ENCODE measurements at places on chromosomes 5 and 9.

- no peak for DNase-seq
These were observed 271.2 kb downstream of the RASEF start for GRCh38 chr9:82791692-82792091.

GRCh38 chr9:6923086-6923485 is 165.3 kb downstream of the KDM4C start:
- no peak for DNase-seq

- no peak for DNase-seq
These were observed 29.3 kb downstream of the PRRC2B start for GRCh38 chr9:131423171-131423581.

DNA sequence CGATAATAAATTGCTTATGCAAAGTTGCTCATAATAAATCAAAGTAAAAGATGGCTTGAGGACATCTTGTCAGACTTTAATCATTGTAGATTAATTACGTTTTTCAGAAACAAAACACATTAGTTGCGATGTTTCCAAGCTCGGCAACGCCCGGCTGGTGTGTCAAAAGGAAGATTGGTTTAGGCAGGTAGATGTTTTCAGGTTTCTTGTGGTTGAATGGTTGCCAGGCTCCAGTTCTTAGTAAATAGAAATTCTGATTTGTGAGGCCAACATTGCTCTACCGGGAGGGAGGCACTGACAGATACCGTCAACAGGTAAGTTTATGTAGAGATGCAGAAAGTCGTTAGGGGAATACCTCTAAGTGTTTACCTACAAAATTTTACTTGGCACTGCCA is 280.3 kb downstream of the NPR3 start:
- DNase-seq, result no peak

- DNase-seq, result no peak
These were observed 30.7 kb downstream of the SPIN1 start for GRCh38 chr9:88418715-88419540.

DNA sequence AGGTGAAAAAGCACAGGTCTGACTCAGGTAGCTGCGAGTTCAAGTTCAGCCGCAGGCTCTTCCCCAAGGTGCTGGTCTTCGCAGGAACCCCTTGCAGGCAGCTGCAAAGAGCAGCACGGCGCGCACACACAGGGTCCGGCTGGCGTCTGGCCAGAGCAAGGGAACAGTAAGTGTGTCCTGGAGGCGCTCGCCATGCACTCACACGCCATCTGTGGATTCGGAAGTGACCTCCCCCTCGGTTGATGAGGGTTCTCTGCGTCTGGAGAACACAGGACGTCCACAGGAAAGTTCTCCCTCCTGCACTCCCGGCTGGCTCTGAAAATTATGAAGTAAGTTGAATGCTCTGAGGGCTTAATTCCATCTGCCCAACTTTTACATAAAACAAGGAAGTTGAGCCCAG is 14.0 kb upstream of the EGFL7 start:
- DNase-seq, result no peak

DNA sequence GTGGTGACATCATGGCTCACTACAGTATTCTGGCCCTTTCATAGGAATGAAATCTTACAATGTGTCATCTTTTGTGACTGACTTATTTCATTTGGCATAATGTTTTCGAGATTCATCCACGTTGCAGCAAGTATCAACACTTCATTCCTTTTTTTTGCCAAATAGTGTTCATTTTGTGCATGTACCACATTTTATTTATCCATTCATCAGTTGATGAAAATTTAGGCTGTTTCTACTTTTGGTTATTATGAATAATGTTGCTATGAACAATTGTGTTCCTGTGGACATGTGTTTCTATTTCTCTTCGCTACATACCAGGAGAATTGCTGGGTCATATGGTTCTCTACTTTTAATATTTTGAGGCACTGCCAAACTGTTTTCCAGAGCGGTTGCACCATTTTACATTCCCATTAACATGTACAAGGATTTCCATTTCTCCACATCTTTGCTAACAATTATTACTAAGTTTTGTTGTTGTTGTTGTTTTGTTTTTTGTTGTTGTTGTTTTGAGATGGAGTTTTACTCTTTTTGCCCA is 43.5 kb downstream of the RMI1 start:
- no peak for DNase-seq

DNA sequence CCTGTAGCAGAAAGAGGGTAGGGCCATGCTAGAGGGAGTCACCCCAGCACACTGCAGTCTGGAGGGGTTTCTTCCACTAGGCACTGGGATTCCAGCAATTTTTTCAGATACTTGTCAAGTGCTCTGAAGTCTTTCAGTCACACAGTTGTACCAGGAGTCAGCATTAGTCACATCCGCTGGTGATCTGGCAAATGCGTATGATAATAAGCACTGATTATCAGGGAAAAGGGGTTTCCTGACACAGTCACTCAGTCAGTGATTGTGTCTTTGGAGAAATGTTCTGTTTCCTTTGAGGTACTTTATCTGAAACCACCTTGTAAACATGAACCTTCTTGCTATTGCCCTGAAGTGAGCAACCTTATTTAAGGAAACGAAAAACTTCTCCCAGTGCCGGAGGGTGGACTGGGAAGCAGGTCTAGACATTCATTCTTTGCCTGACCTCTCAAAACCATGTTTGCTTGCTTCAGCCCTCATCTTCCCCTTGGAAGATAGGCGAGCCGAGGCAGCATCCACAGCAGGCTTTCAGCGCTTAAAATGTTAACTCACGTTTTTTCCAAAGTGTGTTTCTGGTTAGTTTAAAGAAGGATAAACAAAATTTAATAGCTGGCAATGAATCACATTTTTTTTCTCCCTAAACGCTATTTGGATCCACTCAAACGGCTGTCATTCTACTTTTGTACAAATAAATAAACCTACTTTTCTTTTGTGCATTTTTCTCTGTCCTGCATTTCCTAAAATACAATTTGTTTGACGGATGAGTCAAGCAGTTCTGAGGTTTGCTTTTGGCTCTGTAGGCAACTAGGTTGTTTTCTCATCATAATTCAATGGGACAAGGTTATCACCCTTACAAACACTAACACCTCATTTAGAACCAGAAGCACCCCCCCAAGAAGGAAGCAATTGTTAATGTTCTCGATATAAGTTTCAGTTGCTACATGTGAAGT is 77.7 kb downstream of the FOXD1 start:
- peak; percentile 33 for DNase-seq

GRCh38 chr9:19298436-19299000 is 68.0 kb downstream of the DENND4C start:
- no peak for DNase-seq

DNA sequence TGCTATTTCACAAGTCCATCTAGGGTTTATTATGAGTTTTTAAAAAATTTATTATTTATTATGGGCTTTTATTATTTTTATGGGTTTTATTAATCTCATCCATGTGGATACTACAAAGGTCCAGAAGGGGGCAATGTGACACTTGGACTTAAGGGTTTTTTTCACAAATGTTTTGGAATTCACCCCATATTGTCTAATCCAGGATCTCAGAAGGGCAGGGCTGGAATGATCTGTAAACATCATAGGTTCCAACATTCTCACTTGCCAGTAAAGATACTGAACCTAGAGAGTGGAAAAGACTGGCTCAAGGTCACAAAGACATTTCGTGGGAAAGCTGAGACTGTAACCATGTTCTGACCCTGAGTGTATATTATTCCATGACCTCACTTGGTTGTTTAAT is 35.6 kb downstream of the NIM1K start:
- DNase-seq, result peak; percentile 31

- no peak for DNase-seq
These were observed 8.9 kb downstream of the ARAP3 start for GRCh38 chr5:141672841-141673813.

- no peak for DNase-seq
These were observed 206.3 kb downstream of the IRX1 start for GRCh38 chr5:3801967-3802366.

- no peak for DNase-seq
These were observed 515.2 kb upstream of the ZNF608 start for GRCh38 chr5:125261505-125262250.

- DNase-seq, result no peak
These were observed 69.8 kb upstream of the PRR16 start for GRCh38 chr5:120394259-120394658.

- DNase-seq, result no peak
These were observed 204.1 kb downstream of the CD180 start for GRCh38 chr5:66992547-66992946.
